ENCODE measurements at places on chromosomes 2 and 18. TPM values are rescaled to one million over a fixed set of nuclear protein-coding genes. Genes with fewer than 3 reads are reported as not detected.

The HOXD3 gene
- 3.3 TPM for polyA plus RNA-seq

The UGT1A7 gene
- polyA plus RNA-seq = not detected

The SH3BP4 gene
- polyA plus RNA-seq = 85.2 TPM

The HOXD9 gene
- 1.9 TPM for polyA plus RNA-seq

The ABCG8 gene
- polyA plus RNA-seq = not detected

The ZNF396 gene
- 0.28 TPM for polyA plus RNA-seq

GRCh38 chr2:101518578-101519492, 43.9 kb upstream of the RFX8 start:
- DNase-seq = peak; percentile 61

- no peak for DNase-seq
Observed at GRCh38 chr2:38578832-38579231, 23.9 kb downstream of the HNRNPLL start.

GRCh38 chr2:108641756-108642155, 77.5 kb upstream of the RANBP2 start:
- peak; percentile 49 for DNase-seq

GRCh38 chr2:134459706-134460406, 206.0 kb downstream of the MGAT5 start:
- no peak for DNase-seq

DNA sequence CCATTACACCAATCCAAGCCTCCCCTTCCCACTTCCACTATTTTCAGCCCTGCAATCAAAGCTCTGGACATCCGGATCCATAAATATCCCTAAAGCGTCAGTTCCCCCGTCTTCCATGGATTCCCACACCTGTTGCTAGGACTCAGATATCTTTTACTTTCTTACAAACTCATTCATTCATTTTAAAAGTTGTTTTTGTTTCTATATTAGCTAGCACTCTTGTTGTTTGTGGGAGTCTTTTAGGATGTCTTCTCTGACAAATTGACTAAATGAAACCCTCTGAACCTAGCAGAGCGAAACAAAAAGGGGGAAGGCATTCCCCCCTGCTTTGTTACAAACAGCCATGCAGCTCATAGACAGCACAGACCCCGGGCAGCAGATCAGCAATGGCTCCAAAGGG, 9.0 kb upstream of the NBAS start:
- no peak for DNase-seq

DNA sequence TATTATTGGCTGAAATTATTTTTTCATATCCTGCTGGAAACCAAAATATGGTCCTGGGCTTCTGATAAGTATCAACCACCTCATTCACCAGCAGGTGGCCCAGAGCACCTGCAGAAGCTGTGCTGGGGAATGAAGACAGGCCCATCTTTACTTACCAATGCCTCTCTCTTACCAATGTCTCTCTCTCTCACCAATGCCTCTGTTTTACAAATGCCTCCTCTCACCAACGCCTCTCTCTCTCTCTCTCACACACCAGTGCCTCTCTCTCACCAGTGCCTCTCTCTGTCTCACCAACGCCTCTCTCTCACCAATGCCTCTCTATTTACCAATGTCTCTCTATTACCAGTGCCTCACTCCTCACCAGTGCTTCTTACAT, 2.3 kb upstream of the MAL start:
- no peak for DNase-seq

- DNase-seq = peak; percentile 77
Observed at GRCh38 chr2:55985406-55985805, 61.8 kb upstream of the EFEMP1 start.

DNA sequence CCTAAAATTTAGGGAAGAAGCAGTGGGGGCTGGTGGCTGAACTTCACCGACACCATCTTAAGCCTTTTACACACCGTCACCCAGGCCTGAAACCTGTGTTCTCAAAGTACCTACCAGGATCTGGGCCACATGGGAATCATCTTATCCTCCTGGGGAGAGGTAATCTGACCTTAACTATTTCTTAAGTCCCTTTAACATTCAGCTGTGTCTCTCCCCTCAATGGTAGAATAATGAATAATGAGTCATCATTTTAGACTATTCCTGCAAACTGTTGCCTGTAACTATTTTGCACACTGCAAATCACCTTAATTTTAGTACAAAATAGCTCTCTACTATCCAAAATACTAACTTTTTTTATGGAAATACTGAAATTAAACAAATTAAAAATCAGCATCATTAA, 149.4 kb upstream of the KLF7 start:
- no peak for DNase-seq

DNA sequence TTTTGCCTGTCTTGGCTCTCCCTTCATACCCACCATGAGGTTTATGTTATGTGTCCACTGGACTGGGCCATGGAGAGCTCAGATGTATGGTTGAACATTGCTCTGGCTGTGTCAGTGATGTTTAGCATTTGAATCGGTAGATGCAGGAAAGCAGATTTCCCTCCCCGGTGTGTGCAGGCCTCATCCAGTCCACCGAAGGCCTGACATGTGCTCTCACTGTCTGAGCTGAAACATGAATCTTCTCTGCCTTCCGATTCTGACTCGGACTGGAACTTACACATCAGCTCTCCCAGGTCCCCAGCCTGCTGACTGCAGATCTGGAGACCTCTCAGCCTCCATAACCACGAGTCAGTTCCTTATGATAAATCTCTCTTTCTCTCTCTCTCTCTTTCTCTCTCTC, 72.4 kb upstream of the SLC66A3 start:
- DNase-seq = no peak

GRCh38 chr2:65377556-65378192, 54.7 kb downstream of the SPRED2 start:
- peak; percentile 60 for DNase-seq

DNA sequence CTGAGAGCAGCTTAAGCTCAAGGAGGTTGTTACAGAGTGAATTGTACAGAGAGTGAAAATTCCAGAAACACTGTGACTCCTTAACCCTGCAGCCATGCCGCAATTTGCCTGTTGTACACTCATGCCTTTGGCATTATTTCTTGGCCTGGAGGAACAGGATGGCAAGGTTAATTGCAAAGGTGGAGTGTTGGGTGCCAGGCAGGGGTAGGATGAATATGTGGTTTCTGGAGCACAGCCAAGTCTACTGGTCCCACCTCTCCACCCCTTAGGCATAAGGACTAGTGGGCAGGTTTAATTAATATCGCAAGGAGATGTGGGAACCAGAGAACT, 250.2 kb downstream of the LRRTM1 start:
- DNase-seq = no peak

DNA sequence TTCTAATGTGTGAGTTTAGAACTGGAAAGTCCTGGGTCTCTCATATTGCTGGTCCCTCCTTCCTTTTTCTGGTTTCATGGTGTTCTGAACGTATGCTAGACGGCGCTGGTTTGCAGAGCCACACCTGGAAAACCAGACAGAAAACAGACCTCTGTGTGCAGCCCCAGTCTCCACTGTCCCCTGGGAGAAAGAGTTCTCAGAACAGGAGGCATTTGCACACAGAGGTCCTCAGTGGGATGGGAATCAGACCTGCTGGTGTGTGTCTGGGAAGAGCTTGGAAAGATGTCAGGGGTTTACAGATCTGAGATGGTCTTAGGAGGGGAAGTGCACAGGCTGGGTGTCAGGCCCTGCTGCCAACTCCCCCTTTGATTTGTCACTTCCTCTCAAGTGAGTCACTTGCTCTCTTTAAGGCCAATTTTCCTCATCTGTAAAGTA, 14.9 kb upstream of the MBP start:
- DNase-seq = peak; percentile 44

GRCh38 chr2:222434204-222434603, 9.9 kb downstream of the SGPP2 start:
- no peak for DNase-seq

- no peak for DNase-seq
Observed at GRCh38 chr2:168852481-168852880, 37.7 kb downstream of the SPC25 start.

- DNase-seq = no peak
Observed at GRCh38 chr2:162317058-162317742, 1.3 kb downstream of the IFIH1 start.

DNA sequence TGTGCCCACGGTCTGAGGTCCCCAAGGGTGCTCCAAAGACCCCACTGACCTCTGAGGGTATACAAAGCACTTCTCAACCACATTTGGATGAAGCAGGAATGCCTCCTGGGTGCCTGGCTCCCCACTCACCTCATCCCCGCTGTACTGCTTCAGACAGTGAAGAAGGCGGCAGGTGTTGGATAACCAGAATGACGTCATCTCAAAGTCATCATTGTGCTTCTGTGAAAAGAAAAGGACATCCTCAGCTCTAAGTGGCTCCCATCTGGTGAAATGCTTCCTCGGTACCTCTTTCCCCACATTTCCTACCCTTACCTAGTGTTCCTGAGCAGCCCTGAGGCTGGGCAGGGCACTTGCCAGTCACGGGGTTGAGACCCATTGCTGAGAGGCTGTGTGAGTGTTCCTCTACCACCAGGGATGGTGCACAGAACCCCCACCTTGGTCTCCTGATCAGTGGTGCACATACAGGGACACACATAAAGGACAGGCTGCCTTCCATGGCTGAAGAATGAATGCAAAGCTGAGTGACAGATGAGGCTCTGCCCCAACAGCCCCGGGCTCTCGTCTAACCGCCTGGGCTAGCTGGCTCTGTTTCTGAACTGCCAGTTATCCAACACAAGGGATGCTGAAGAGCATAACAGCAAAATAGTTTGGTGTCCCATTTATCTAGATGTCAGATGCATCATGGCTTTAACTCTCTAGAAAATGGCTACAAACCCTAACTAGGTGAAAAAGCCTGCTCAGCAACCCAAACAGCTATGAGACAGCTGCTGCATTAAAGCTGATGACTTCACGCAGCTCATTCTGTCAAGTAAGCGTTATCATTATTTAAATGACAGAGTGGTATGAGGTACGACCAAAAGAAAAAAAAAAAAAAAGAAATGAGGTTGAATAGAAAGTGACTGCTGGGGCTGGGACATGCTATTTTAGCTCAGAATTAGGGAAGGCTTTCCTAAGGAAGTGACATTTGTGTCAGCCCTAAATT, 28.2 kb upstream of the ACAA2 start:
- no peak for DNase-seq

DNA sequence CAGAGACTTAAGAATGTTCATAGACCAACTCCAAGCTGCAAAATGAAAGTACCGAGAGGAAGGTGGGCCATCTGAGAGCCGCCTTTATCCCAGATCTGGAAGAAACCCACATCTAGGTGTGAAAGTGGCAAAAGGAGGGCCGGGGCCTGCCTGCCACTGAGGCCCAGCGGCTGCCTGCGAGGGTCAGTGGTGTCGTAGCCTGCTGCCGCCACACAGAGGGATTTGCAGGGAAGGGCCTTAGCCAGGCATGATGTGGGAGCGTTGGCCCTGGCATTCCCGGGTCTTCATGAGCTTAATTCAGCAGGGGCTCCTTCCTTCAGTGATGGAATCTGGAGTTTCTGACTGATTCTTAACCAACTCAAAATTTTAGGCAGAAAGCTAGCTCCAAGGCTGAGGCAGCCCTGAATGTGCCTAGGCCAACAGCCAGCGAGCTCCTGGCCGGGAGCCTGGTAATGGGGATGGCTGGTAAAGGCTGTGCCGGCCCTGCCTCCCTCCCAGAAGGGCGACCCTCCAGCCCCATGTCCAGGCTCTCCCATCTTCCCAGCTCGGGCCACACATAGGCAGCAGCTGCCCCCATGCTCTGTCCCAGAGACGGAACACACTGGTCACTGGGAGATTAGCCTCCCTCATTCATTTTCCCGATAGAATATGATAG, 230.1 kb downstream of the AGAP1 start:
- DNase-seq = no peak

- DNase-seq = no peak
Observed at GRCh38 chr2:176483476-176483875, 214.2 kb downstream of the MTX2 start.

DNA sequence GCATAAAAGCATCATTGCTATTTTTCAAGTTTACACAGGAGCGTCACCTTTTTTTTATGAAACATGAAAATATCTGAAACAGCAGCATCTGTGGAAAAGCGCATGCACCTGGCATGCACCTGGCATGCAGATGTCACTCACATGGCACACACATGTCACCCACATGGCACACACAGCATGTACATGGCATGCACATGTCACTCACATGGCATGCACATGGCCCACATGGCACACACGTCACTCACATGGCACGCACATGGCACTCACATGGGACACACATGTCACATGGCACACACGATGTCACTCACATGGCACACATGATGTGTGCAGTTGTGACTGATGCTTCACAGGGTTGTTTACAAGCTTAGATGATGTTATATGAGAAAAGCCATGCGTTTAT, 188.0 kb downstream of the ZNF407 start:
- no peak for DNase-seq

Measured in endothelial cell of umbilical vein (primary cell).